NCI-H2081 (cell line): ENCODE measurements at places on chromosomes 16 and 17.

- DNase-seq: no peak
These were observed 105.3 kb downstream of the RAP1GAP2 start for GRCh38 chr17:2901582-2901981.

GRCh38 chr17:83119987-83120864 lies 40.8 kb downstream of the METRNL start:
- DNase-seq: no peak

DNA sequence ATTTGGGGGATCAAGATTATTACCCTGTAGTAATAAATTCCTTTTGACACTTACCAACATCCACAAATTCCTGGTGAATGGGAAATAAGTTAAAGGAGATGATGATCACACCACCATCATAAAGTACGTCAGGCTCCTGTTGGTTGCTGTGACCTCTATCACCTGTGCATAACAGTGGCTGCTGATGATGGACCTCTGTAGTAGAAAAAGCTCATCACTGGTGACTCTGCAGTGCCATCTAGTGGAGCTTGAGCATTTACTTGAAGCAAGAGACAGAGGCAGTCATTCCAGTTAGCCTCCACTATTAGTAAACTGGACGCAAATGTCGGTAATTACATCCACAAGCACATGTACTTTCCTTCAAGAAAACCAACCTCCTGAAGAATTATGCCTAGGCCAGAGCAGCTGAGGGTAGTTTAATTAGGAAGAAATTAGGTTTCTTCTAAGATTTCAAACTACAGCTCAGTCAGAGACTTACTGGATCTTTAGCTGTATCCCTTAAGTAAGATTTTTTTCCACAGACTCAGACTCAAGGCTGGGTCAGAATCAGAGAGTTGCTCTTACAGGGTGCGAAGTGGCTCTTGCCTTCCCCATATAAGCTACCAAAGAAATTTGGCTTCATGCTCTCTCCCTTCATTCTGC lies 39.3 kb downstream of the CYB561 start:
- DNase-seq: peak; percentile 88

DNA sequence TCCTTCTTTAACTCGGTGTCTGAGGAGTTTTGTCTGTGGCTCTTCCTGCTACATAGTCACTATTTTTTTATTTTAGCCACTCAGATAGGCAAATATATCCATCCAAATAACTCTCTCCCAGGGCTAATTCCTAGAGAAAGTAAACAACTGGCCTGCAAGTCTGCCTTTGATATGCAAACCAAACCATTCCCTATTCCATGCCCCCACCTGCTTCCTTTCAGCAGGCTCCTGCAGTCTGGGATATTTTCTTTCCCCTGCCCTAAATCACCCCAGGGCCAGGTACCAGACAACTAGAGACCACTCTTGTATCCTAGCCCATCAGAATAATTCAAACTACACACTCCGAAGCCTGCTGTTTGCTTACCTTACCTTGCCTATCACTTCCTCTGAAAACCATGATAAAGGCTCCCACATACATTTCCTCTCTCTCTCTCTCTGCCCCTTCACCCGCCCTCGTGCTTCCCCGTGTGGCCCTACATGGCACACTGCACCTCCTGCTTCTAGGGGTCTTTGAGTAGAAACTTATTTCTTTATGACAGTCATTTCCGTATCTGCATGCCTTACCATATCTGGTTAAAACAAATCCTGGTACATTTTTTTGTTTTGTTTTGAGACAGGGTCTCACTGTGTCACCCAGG lies 8.3 kb downstream of the CD300H start:
- DNase-seq: no peak

GRCh38 chr16:84044118-84044488 lies 1.5 kb upstream of the SLC38A8 start:
- DNase-seq: no peak

- DNase-seq: no peak
These were observed 257.4 kb upstream of the XYLT1 start for GRCh38 chr16:17728196-17728595.

GRCh38 chr16:14175086-14175485 lies 104.0 kb downstream of the MRTFB start:
- no peak for DNase-seq

DNA sequence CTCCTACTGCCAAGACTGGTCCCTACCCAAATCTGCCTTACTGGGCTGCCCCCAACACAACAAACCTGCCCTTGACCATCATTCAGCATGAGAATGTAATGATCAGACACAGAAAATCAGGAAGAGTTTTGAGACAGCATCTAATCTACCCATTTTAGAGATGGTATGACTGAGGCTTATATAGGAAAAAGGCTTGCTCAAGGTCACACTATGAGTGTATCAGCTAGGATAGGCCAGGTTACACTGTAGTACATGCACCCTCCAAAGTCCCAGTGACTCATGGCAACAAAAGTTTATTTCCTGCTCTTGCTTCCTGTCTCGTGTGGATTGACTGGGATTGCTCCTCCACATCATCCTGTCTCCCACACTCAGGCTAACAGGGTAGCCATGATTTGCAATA lies 27.9 kb downstream of the NLRC5 start:
- DNase-seq: no peak

- no peak for DNase-seq
These were observed 43.1 kb downstream of the HS3ST3A1 start for GRCh38 chr17:13558588-13558987.

DNA sequence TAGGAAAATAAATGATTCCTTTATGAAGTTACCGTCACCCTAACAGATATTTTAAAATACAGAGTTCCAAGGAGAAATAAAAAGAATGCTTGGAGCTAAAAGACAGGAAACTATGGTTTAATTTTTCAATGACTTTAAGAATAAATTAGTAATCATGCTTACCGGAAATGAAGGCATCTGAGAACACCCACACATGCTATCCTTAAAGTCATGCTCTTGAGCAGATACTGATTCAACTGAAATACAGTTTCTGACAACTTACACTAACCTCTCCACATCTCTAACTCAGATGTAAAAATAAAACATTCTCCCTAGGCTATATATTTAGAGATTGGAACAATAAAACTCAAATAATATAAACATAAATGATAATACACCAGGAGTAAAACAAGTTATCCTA lies 7.8 kb downstream of the PSMD12 start:
- DNase-seq: no peak

DNA sequence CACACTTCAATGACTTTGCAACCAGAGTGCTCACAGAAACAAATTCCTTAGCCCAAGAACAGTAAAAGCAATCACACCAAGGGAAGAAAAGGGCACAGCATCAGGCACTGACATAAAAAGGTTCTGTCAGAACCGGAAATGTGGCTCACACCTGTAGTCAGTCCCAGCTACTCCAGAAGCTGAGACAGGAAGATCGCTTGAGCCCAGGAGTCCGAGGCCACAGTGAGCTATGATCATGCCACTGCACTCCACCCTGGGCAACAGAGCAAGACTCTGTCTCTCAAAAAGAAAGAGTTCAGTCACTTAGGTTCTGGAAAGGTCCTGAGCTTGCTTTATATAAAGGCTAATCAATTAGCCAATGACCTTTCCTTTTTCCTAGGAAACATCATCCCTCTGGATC lies 22.7 kb downstream of the YWHAE start:
- no peak for DNase-seq

GRCh38 chr17:64750891-64751677 lies 89.0 kb upstream of the SMURF2 start:
- no peak for DNase-seq

DNA sequence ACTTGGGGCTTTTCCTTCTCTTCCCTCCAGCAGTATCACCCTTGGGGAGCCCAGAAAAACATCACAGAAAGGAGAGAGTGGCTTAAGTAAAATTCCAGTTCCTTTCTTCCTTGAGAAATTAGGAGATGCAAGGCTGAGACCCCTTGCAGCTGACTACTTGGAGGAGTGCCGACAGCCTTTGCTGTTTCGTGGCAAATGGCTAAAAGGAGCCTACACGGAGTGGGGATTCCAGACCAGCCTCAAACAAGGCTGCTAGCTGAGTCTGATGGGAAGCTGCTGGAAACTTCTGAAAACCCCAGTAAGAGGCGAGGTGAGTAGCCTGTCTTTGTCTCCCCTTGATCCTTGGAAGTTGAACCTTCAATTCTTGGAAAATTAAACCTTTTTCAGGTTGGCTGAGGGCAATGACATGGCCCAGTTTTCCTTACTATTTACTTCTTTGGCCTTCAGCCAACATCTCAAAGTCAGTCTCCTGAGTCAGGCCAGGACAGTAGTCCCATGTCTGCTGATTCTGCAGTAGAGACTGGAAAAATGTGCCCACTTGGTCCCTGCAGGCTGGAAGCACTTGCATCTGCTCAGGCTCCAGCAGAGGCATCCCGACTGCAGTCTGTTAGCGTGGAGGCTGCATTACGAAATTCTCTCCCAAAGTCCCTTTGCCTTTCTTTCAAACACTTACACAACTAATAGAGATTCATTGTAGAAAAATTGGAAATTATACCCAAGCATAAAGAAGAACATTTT lies 23.4 kb downstream of the SMIM36 start:
- no peak for DNase-seq

DNA sequence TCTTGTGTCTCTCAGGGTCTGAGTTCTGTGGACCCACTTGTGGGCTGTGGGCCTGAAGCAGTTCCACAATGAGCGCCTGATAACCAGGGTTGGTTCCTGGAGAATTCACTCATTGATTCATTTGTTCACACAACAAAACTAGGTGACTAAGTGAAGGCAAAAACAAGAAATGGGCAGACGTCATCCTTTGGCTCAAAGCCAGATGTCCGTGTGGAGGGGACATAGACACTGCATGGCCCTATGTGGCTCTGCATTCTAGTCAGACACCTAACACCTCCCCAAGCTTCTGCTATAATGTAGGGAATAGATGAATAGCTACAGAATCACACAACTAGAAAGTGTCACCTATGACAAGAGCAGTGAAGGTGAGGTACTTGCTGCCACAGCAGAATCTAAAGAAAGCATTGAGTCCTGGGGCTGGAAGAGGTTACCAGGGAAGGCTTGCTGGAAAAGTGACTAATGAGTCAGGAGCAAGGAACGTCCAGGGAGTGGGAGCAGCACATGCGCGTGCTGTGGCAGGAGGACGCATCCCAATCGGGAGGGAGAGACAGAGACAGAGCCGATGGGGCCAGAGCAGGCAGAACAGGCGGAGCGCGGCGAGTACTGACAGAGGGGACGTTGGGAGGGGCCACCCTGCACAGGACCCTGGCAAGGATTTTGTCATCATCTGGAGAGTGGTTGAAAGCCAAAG lies 58.9 kb downstream of the CES1 start:
- DNase-seq: no peak

DNA sequence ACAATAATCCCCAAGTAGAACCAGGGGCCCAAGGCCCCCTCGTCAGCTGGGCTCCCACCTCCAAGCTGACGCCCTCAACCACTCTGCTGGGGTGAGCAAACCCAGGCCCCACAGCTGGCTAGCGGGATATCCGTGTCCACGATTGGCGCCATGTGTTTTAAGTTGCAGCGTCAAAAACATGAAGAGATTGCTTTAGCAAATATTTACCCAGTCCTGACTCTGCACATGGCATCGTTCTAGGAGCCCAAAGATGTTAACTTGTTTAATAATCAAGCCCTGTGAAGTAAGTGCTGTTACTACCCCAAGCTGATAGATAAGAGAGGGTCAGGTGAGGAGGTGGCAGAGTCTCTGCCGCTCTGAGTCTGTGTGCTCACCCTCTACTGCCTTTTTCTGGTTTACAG lies 344 bp upstream of the SEPTIN12 start:
- no peak for DNase-seq

- no peak for DNase-seq
These were observed 878 bp downstream of the TAOK1 start for GRCh38 chr17:29390851-29391631.

DNA sequence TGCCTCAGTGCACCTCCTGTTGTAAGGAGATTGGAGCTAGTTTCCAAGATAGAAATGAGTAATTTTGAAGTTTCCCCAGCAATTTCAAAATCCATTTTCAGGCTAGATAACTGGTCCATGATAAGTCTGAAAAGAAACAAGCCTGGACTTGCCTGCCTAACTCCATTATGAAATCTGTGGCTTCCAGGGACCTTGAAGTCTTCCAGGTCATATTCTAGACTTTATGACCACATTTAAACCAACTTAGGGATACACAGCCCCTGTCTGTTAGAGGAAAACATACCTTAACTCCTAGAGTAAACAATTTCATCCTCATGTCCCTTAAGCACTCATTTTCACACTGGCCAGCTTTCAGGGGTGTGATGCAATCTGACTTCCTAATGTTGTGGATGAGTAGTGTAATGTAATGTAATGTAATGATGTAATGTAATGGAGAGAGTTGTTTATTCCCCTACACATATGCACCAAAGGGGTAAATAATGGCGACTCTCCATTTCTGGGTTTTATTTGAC lies 96.7 kb upstream of the FAM20A start:
- no peak for DNase-seq

DNA sequence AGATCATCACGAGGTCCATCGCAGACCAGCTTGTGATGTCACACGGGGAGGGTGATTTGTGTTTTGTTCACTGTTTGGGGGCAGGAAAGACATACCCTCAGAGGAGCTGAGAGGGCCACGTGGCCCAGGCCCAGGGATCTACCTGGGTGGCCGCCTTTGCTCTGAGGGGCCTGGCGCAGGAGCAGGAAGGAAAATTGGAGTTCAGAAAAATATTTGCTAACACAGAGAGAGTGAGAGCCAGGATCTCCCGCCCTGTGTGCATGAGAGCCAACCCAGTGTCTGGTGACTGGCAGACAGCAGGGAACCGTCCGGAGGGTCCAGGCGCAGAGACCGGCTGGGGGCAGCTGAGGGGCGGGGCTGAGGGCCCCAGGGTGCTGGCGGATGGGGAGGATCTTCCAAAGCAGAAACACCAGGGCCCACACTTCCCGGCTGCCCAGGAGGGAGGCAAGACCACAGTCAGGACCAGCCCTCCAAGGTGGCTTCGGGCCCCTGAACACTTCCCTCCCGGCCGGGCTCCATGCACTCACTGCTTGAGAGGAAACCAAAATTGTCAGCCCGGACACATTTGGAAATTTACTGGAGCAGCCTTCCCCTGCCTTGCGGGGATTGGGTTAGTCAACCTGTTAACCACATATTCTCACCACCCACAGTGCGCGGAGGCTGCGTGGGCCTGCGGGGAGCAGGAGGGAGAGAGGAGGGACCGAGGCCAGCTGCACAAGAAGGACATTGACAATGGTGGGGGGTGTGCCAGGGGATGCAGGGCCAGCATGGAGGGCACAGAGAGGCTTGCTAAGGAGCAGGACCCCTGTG lies 52.6 kb downstream of the RBFOX3 start:
- DNase-seq: no peak

DNA sequence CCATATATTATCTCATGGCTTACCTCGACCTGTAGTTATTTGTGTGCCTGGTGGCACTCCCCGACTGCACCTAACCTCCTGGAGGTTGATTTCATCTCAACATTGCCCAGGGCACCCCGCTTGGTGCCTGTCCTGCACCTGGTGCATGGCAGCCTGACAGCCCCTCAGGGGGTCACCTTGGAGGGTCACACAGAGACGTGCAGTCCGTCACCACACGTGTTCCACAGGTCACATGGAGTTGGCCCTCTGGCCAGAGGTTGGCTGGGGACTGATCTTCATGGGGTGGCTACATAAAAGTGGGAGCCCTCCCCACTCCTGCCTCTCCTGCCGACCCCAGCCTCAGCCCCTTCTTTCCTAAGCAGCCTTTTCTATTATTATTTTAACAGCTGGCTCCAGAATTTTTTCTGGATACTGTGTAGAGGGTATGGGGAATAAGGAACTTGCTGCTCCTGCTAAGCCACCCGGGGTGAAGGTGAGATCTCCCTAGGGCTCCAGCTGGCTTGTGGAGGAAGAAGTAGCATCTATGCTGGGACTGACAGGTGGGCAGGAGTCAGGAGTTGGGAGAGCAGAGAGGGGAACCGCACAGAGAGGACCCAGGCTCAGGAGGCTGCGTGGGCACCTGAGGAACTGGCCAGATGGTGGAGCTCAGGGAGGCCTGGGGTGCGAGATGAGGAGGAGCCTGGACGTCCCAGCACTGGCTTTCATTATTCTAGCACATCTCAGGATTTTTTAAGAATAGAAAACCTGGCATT lies 12.5 kb upstream of the NKD1 start:
- no peak for DNase-seq
